ENCODE measurements at places on chromosomes 12 and 14. TPM values are rescaled to one million over a fixed set of nuclear protein-coding genes. Genes with fewer than 3 reads are reported as not detected.

ENDOU gene
- total RNA-seq = not detected

CLEC4D gene
- not detected for total RNA-seq

OR4K1 gene
- total RNA-seq = not detected

GRCh38 chr14:36238666-36239363 is 62.3 kb upstream of the PTCSC3 start:
- peak; percentile 70 for DNase-seq

- peak; percentile 8 for DNase-seq
Observed at GRCh38 chr14:48983351-48983888, 602.8 kb downstream of the RPS29 start.

DNA sequence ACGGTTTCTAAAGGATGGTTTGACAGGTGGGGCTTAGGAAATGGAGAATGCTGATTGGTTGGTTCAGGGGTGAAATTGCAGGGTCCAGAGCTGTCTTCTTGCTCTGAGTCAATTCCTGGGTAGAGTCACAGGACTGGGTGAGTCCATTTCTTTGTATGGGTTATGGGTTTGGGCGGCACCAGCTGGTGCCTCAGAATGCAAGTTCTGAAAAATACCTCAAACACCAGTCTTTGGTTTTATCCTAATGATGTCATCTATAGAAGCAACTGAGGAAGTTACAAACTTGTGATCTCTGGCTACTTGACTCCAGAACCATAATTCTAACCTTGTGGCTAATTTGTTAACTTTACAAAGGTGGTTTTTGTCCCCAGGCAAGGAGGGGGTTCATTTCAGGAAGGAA is 47.6 kb upstream of the EIF5 start:
- DNase-seq = no peak

DNA sequence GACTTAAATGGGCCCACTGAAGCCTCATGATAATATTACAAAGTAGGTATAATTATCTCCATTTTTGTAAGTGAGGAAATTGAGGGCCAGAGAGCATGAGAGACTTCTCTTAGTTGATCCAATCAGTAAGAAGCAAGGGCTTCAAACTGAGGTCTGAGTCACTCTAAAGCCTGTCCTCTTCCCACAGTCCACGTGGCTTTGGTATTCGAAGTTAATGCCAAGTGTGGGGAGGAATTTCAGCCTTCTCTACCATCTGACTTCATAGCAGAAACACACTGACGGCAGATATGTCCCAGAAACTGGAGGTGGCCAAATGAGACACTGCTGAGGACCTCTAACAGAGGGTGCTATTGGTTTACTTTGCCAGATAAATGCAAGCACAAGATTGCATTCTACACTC is 114.4 kb upstream of the OVCH1 start:
- DNase-seq = peak; percentile 50

GRCh38 chr12:95168746-95169145 is 48.5 kb downstream of the FGD6 start:
- DNase-seq = no peak
